8988T (cell line): ENCODE measurements at places on chromosomes 3 and 15.

GRCh38 chr3:86578071-86578470, 412.9 kb downstream of the VGLL3 start:
- DNase-seq: no peak

DNA sequence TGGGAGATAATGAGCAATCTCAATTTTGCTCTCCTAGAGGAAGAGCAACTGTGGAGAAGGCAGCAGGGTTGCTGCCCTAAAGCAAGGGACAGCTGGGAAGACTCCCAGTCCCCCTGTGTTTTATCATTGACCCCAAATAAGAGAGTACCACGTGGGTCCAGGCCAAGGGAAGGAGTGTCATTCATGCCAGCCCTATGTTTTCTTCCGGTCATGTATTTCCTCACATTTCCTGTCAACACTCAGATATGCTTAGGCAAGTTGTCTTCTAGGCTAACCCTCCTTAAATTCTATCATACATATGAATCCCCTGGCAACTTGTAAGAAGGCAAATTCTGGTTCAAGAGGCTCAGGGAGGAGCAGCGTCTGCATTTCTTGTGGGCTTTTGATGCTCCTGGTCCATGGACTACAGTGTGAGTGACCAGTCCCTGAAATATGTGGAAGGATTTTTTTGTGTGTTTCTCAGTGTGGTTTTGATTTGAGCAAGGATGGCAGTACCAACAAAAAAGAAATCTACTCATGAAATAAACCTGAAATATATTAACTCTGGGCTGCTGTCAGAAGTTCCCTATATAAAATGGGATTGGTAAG, 31.9 kb upstream of the RPP14 start:
- DNase-seq: no peak

DNA sequence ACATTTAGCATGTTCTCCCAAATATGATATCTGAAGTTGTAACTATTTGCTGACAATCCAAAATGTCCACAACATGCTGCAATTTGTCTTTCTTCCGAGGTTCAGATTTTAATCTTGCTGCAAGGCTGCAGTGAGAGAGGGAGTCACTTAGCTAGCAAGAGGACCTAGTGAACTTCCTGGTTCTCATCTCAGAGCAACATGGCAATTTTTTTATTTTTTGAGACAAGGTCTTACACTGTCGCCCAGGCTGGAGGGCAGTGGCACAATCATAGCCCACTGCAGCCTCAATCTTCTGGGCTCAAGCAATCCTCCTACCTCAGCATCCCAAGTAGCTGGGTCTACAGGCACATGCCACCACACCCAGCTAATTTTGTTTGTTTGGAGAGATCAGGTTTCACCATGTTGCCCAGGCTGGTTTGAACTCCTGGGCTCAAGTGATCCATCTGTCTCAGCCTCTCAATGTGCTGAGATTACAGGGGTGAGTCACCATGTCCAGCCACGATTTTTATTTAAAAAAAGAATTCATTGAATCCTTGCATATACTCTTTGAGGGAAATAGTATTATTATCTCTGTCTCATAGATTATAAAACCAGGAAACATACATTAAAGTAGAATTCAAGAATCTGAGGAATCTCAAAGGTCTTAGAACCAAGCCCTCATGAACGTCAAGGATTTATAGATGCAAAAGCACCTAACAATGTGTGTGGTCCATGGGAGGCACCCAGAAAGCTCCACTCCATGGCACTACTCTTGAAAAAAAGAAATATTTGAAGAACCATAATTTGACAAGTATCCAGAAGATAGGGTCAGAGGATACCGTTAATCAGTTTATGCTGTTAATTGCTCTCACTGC, 9.1 kb downstream of the HDC start:
- DNase-seq: no peak

GRCh38 chr15:100681335-100681746, 79.0 kb downstream of the ASB7 start:
- no peak for DNase-seq

GRCh38 chr3:130679218-130679617, 67.4 kb downstream of the PIK3R4 start:
- DNase-seq: no peak

DNA sequence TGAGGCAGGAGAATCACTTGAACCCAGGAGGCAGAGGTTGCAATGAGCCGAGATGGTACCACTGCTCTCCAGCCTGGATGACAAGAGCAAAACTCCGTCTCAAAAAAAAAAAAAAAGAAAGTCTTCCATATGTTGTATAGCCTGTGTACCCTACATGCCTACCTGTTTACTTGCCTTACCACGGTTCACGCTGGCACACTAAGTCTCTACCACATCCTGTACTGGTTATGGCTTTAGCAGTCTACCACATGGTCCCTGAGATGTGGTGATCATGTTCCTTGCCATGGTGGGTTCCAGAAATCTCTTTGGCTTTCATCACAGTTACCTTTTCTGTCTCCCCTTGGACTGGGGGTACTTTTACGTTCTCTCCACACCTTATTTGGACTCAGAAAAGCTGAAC, 63.8 kb upstream of the TBC1D5 start:
- no peak for DNase-seq

- no peak for DNase-seq
Observed at GRCh38 chr15:70098153-70098460, 390 bp upstream of the TLE3 start.

DNA sequence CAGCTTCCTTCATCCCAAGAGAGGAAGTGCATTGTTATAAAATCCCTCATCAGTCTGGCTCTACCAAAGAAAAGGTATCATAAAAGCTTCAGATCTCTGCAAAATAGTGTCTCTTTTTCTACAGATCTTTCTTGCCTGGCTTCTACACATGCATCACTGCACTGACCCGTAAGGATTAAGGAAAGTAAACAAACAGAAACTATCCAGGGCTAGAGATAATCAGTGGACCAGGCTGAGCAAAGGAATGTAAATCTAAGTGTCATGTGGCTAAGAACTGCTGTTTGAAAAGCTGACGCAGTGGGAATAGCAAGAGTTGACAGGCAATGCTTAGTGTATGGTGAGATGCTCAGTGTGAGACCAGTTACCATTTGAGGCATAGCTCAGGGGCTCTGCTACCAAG, 339.7 kb downstream of the IL5RA start:
- DNase-seq: no peak

- DNase-seq: no peak
Observed at GRCh38 chr3:13149330-13150108, 76.3 kb upstream of the IQSEC1 start.

DNA sequence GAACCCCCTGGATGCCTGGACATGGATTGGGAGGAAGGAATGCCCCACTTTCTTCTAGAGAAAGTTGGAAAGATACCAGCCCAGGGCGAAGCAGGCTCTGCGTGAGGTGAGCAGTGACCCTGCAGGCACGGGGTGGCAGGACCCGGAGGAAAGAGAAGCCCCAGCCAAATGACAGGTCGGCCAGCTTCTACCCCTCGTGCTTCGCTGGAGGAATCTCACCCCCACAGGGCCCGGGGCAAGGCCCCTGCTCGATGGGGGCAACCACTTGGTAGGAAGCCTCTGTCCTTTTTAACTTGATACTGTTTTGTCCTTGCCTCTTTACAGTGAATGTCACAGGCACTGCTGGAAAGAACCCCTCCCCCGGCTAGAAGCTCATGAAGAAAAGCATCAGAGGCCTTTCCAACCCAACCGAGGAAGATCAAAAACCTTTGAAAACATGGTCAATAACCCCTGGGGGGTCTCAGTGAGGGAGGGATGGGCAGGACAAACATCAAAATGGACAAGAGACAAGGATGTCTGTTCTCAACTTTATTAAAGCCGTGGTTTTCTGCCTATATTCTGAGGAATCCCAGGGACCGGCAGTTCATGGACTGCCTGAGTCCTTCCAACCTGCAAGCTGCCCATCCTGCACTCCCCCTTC, 54.4 kb downstream of the SH3BP5 start:
- DNase-seq: no peak

GRCh38 chr3:72957297-72957696, 39.3 kb upstream of the PPP4R2 start:
- no peak for DNase-seq

DNA sequence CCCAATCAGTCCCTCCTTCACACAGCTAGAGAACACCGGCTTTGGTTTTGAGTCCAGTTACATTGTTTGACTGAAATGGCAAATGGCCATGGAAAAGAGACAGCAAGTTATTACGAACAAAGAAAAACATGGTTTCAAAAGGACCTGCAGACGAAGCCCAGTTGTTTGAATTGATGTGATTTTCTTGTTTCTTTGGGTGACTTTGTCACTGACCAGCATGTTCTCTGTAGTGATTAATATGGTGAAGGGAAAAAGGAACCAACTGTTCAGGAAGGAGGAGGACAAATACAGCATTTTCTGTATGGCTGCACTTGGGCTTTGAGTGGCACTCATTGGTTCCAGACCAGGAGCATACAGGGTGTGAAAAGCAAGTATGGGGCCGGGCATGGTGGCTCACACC, 217.4 kb upstream of the TPM1 start:
- no peak for DNase-seq

GRCh38 chr3:184512621-184513020, 49.0 kb upstream of the EPHB3 start:
- DNase-seq: no peak
